ENCODE measurements at places on chromosomes 13 and 19. TPM values are rescaled to one million over a fixed set of nuclear protein-coding genes. Genes with fewer than 3 reads are reported as not detected.

- H3K4me3 ChIP-seq: no peak overlapping the region
- H3K27ac ChIP-seq: no peak overlapping the region
- DNase-seq: no peak
- H3K4me1 ChIP-seq: peaks cover 9% of the 10 kb centered on the region
- no peaks in the 10 kb centered on the region for H3K27me3 ChIP-seq
Observed at GRCh38 chr13:98293103-98293502, 116.0 kb upstream of the RNF113B start.

GRCh38 chr19:27905074-27905473, 1307.9 kb downstream of the UQCRFS1 start:
- H3K27me3 ChIP-seq: no peaks in the 10 kb centered on the region
- no peaks in the 10 kb centered on the region for H3K4me1 ChIP-seq
- no peak for DNase-seq
- H3K27ac ChIP-seq: no peak overlapping the region
- H3K4me3 ChIP-seq: no peak overlapping the region
- no peaks in the 10 kb centered on the region for H3K36me3 ChIP-seq

GRCh38 chr19:1250437-1251260, 2.3 kb downstream of the MIDN start:
- peaks cover 25% of the 10 kb centered on the region for H3K4me1 ChIP-seq
- H3K27ac ChIP-seq: peak overlapping the region; percentile 96
- peak overlapping the region; percentile 96 for H3K4me3 ChIP-seq
- DNase-seq: peak; percentile 86
- peaks cover 39% of the 10 kb centered on the region for H3K36me3 ChIP-seq
- no peaks in the 10 kb centered on the region for H3K27me3 ChIP-seq

Gene SHISA7
- 0.21 TPM for total RNA-seq

DNA sequence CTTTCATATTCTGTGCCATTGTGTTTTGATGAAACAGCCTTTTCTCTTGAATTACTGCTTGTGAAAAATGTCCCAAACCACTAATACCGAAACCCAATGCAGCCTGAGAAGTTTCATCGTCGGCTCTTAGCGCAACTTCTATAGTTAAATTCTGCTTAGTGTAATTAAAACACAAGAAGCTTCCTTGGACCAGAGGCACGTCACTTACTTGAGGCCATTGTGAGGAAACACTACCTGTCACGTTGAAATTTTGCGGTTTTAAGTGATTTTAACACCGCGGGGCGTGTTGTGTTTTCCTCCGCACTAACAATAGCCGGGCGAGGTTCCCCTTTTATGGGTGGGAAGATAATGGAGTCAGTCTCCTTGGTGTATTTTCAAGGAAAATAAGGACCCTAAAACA, 70.9 kb downstream of the GGACT start:
- H3K4me3 ChIP-seq: no peak overlapping the region
- H3K36me3 ChIP-seq: no peaks in the 10 kb centered on the region
- H3K4me1 ChIP-seq: peaks cover 98% of the 10 kb centered on the region
- H3K27ac ChIP-seq: peak overlapping the region; percentile 80

DNA sequence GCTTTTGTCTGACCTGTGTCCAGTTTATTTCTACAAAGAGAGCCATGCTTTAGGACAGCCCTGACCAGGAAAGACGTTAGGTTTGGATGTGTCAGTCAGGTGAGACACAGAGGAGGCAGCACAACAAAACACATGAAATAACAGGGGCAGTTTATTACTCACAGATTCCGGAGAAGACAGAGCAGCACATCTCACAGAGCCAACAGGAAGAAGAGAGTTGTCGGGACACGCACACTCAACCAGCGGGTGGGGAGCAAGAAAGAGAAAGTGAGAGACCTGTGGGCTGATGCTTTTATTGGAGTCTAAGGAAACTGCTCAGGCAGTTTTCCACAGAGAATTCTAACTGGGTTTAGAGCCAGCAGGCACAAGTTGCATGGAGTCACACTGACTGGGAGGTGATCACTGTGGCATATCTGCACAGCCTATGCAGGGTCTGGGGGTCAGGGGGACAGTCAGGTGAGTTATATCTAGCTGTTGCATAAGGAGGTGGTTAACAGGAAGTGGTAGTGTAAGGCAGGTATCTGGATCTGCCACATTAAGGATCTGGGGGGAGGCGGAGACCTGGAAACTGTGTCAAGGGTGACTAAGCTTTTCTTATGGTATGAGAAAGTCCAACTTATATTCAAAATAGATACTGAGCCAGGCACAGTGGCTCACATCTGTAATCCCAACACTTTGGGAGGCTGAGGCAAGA, 24.1 kb upstream of the CEACAM20 start:
- H3K36me3 ChIP-seq: no peaks in the 10 kb centered on the region
- DNase-seq: no peak
- no peak overlapping the region for H3K27ac ChIP-seq
- no peaks in the 10 kb centered on the region for H3K4me1 ChIP-seq
- no peaks in the 10 kb centered on the region for H3K27me3 ChIP-seq

Gene SMAD9
- 23.3 TPM for total RNA-seq

Gene TMC4
- 0.96 TPM for total RNA-seq

DNA sequence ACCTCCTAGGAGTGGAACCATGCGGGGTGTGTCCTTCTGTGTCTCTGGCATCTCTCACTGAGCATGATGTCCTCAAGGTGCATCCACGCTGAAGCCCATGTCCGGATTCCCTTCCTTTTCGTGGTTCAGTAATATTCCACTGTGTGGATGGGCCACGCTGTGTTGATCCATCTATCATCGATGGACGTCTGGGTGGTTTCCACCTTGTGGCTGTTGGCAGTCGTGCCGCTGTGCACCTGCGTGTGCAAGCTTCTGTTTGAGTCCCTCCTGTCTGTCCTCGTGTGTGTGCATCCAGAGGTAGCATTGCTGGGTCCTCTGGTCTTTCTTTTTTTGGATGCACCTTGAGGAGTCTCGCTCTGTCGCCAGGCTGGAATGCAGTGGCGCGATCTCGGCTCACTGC, 11.2 kb upstream of the GNA15 start:
- no peak for DNase-seq
- H3K4me3 ChIP-seq: no peak overlapping the region
- no peak overlapping the region for H3K27ac ChIP-seq
- H3K36me3 ChIP-seq: peaks cover 2% of the 10 kb centered on the region
- no peaks in the 10 kb centered on the region for H3K27me3 ChIP-seq

DNA sequence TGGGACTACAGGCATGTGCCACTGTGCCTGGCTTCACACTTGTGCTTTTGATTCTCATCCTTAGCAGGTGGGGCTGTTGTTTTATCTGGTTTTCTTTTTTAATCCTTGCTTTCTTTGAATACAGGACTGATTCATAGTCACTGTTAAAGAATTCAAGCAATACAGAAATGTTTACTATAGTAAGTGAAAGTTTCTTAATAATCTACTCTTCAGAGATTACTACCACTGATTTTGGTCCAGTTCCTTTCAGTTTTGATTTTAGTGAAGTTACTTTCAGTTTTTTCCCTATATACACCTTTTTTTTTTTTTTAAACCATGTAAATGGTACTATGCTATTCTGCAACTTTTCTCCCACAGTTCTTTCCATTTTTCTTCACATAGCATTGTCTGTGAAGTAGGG, 53.6 kb downstream of the GATAD2A start:
- peaks cover 63% of the 10 kb centered on the region for H3K4me1 ChIP-seq
- H3K27me3 ChIP-seq: no peaks in the 10 kb centered on the region
- peak overlapping the region; percentile 82 for H3K27ac ChIP-seq
- DNase-seq: no peak

DNA sequence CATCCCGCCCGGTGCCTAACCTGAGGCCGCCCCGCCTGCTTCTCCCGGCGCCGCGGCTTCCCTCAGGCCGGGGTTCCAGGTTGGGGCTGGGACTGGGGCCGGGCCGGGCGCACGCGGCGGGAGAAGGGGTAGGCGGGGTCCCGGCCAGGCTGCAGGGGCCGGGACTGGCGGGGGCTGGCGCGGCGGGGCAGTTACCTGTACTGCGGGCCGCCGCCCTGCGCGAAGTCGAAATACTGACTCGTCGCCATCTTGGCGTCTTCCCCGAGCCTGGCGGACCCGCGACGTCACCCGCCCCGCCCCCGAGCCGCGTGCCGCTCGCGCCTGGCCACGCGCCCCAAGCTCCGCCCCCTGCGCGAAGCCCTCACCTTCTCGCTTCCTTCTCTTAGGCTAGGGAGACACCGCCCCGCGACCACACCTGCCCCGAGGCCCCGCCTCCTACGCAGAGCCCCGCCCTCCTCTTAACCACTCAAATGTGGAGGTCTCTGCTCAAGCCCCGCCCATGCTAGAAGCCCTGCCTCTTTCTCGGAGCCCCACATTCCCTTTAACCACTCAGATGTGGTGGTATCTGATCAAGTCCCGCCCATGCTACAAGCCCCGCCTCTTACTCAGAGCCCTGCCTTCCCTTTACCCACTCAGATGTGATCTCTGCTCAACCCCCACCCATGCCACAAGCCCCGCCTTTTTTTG, at the start of gene ZFR2:
Gene ZFR2 (minus strand): TSS at position 269 of the 687 bp plus-strand sequence. CDS start 21 bp downstream, at position 248.
- H3K36me3 ChIP-seq: no peaks in the 10 kb centered on the region
- H3K4me3 ChIP-seq: no peak within 1 kb of the TSS
- H3K4me1 ChIP-seq: peaks cover 9% of the 10 kb centered on the region
- no peaks in the 10 kb centered on the region for H3K27me3 ChIP-seq
- peak; percentile 52 for DNase-seq
- H3K27ac ChIP-seq: no peak within 1 kb of the TSS

Gene ZNF135
- 8.2 TPM for total RNA-seq

- DNase-seq: no peak
- H3K4me3 ChIP-seq: no peak overlapping the region
- no peak overlapping the region for H3K27ac ChIP-seq
- peaks cover 3% of the 10 kb centered on the region for H3K4me1 ChIP-seq
- no peaks in the 10 kb centered on the region for H3K36me3 ChIP-seq
Observed at GRCh38 chr13:93480553-93481106, 254.0 kb downstream of the GPC6 start.

DNA sequence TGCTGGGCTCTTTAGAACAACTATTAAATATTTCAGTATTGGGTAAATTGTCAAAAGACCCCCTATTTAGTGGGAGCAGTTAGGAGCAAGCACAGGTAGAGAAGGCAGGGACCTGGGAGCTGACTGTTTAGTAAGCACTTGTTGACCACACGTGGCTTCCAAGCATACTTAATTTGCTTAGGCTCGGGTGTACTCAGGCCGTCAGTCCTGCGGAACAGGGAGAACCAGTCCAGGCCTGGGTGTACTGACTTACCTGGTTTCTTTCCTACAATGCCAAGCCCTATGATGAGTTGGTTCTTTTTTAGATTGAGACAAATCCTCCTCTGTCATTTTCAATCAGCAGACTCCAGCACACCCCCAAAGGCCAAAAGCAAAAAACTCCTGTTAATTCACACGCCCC, 90.0 kb downstream of the WDFY2 start:
- peaks cover 30% of the 10 kb centered on the region for H3K4me1 ChIP-seq
- no peak for DNase-seq
- no peaks in the 10 kb centered on the region for H3K36me3 ChIP-seq
- no peak overlapping the region for H3K4me3 ChIP-seq

Gene ZNF296
- 3.0 TPM for total RNA-seq

Gene SOX1
- 56.6 TPM for total RNA-seq

Data from A673 (cell line).